ENCODE measurements at places on chromosomes 12 and 14. TPM values are rescaled to one million over a fixed set of nuclear protein-coding genes. Genes with fewer than 3 reads are reported as not detected.
A peak's percentile ranks its signal among the peaks of the same experiment; 100 is the strongest.

The WDR89 gene
- 27.2 TPM for total RNA-seq

The SLCO1C1 gene
- not detected for total RNA-seq

- no peak overlapping the region for H3K27ac ChIP-seq
- peaks cover 24% of the 10 kb centered on the region for H3K4me1 ChIP-seq
- DNase-seq: no peak
These were observed 76.7 kb downstream of the SRGAP1 start for GRCh38 chr12:63921157-63921556.

The CIDEB gene
- 6.1 TPM for total RNA-seq

GRCh38 chr12:46221255-46222128 is 47.4 kb downstream of the SLC38A1 start:
- DNase-seq: no peak
- no peak overlapping the region for H3K4me3 ChIP-seq
- H3K36me3 ChIP-seq: peaks cover 52% of the 10 kb centered on the region
- H3K27me3 ChIP-seq: no peaks in the 10 kb centered on the region
- peaks cover 54% of the 10 kb centered on the region for H3K4me1 ChIP-seq
- peak overlapping the region; percentile 85 for H3K27ac ChIP-seq

GRCh38 chr14:26935733-26936132 is 337.9 kb upstream of the NOVA1 start:
- no peak for DNase-seq
- H3K36me3 ChIP-seq: peaks cover 30% of the 10 kb centered on the region
- no peaks in the 10 kb centered on the region for H3K27me3 ChIP-seq
- H3K27ac ChIP-seq: no peak overlapping the region

DNA sequence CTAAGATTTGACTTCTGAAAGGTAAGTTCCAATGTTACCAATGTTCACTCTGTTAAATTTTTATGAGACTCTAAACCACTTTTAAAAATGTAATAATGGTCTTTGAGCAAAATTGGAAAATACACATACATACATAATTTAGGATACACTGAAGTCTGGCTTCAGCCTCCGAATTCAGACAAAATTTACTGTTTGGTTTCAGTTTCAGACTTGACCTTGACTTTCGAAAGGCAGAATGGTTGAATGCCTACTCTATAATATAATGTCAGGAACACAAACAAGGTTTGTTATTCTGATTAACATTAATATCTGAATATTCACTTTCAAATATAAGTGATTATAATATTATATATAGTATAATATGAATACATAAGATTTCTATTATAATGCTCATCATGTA is 74.1 kb upstream of the KRAS start:
- no peaks in the 10 kb centered on the region for H3K36me3 ChIP-seq
- no peaks in the 10 kb centered on the region for H3K27me3 ChIP-seq
- H3K4me1 ChIP-seq: peaks cover 23% of the 10 kb centered on the region
- no peak for DNase-seq

The KRT2 gene
- total RNA-seq: not detected

The RPL10L gene
- not detected for total RNA-seq

The CLEC1A gene
- not detected for total RNA-seq

The KCNC2 gene
- not detected for total RNA-seq

DNA sequence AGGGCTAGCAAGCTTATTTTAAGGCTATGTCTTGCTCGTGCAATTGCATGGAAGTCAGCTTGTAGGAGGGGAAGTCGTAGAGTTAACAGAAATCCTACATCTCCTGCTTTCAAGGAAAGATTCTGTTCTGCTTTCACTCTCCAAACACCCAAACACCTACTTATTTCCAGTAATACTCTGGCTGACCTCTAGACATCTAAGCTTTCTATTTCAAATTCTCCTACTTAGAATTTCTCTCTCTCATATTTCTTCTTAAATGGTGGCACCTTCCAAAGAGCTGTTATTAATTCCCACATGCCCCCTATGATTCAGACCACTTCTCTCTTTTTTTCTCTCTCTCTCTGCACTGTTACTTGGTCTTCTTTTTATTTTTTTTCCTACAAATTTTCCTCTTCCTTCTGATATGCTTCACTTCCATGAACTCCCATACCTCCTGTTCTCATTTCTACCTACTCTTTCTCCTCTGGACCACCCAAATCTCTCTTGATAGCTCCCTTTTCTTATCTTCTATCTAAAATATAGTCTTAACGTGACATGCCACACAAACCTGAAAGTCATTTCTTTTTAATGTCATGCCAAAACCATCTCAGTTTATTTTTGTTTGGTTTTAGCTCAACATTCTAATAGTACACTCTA is 90.8 kb downstream of the RPS6KA5 start:
- no peak for DNase-seq
- 0 out of 2 replicates have a peak, but pooled peaks cover 2% of the 10 kb centered on the region for H3K36me3 ChIP-seq
- no peak overlapping the region for H3K4me3 ChIP-seq
- H3K4me1 ChIP-seq: no peaks in the 10 kb centered on the region

DNA sequence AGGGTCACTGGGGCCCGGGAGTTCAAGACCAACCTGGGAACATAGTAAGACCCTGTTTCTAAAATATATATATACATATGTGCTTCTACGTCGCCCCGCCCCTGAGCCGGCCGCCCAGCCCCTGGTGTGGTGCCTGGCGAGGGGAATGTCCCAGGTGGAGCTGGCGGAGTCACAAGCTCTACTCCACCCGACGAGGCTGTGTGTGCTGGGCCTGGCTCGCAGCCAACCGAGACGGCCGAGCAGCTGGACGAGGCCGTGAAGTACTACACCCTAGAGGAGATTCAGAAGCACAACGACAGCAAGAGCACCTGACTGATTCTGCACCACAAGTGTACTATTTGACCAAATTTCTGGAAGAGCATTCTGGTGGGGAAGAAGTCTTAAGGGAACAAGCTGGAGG is 22.1 kb upstream of the ITPK1 start:
- no peaks in the 10 kb centered on the region for H3K27me3 ChIP-seq
- H3K27ac ChIP-seq: no peak overlapping the region
- peak; percentile 35 for DNase-seq
- H3K36me3 ChIP-seq: no peaks in the 10 kb centered on the region
- H3K4me1 ChIP-seq: peaks cover 7% of the 10 kb centered on the region
- no peak overlapping the region for H3K4me3 ChIP-seq

The MGAT2 gene
- total RNA-seq: 25.2 TPM

The KCNH3 gene
- total RNA-seq: 0.44 TPM

DNA sequence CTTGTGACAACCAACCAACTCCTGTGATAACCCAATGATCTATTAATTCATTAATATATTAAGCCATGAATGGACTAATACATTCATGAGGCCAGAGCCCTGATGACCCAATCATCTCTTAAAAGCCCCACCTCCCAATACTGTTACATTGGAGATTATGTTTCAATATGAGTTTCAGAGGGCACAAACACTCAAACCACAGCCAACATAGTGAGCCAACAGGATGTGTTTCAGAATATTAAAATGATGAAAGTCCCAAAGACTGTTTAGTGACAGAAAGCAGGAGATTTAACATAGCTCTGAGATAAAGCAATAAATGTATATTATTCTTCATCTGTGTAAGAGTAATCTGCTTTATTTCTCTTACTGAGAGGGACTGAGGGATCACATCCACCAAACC is 71.7 kb downstream of the PTPRO start:
- no peaks in the 10 kb centered on the region for H3K27me3 ChIP-seq
- peaks cover 17% of the 10 kb centered on the region for H3K4me1 ChIP-seq
- no peaks in the 10 kb centered on the region for H3K36me3 ChIP-seq
- H3K4me3 ChIP-seq: no peak overlapping the region
- H3K27ac ChIP-seq: no peak overlapping the region
- no peak for DNase-seq

DNA sequence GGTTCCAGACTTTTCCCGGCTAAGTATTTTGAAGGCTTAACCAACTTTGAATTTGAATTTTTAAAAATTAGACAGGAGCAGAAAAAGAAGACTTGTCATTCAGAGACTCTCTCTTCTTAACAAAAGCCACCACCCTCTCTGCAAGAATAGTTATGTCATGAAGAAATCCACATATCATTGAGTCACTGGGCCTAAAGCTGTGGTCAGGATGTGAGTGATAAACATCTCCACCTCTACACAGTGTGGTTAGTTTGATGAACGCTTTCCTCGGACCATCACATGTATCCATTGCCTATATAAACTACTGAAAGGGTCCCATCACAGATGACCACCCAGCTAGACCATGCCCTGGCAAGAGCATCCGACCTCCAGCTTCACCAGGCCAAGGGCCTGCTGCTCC is 226.1 kb downstream of the KSR2 start:
- H3K27me3 ChIP-seq: no peaks in the 10 kb centered on the region
- no peaks in the 10 kb centered on the region for H3K36me3 ChIP-seq
- H3K4me3 ChIP-seq: no peak overlapping the region
- no peak overlapping the region for H3K27ac ChIP-seq
- peaks cover 5% of the 10 kb centered on the region for H3K4me1 ChIP-seq

DNA sequence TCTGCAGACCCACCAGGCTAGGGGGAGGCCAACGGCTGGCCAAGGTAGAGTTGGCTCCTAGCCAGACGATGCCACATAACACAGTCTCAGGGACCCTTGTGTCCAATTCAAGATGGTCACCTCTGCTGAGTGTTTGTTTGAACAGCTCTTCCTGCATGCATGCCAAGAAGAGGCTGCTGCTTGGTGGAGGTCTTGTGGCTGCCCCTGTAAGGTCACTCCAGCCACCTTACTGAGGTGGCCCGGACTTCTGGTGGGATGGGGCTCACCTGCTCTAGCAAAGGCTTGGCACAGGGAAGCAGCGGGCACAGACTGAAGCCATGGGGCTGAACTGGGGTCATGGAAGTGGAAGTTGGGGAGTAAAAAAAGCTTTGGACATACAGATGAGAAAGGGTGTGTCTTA is 210.3 kb downstream of the GLT1D1 start:
- H3K4me1 ChIP-seq: no peaks in the 10 kb centered on the region
- no peak overlapping the region for H3K27ac ChIP-seq
- no peak overlapping the region for H3K4me3 ChIP-seq

DNA sequence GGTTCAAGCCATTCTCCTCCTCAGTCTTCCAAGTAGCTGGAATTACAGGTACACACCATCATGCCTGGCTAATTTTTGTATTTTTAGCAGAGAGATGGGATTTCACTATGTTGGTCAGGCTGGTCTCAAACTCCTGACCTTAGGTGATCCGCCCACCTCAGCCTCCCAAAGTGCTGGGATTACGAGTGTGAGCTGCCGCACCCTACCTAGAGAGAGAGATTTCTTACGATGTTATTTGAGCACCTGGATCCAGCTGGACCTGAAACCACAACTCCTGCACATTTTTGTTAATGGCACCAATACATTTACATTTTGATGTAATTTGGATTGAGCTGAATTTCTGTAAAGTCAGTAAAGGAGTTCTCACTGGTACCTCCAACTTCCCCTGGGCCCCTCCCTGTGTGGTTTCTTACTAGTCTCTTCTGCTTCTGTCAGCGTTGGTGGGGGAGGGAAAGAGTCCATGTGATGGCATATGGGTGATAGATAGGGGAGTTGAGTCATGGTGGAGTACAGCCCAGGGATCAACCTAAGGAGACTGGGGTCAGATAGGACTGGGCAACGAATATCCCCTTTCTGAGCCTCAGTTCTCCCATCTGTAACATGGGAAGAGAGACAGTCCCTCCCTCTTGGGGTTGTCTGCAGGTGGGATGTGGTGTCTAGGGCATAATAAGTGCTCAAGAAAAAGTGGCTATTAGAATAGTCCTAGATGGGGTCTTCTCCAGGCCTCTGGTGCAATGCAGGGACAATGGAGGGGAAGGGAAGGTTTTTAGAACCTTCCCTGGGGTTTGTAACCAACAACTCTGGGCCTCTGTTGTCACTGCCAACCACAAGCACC is 83.3 kb upstream of the MED13L start:
- no peaks in the 10 kb centered on the region for H3K27me3 ChIP-seq
- DNase-seq: no peak
- H3K27ac ChIP-seq: no peak overlapping the region
- peaks cover 27% of the 10 kb centered on the region for H3K4me1 ChIP-seq
- H3K4me3 ChIP-seq: no peak overlapping the region
- no peaks in the 10 kb centered on the region for H3K36me3 ChIP-seq

The ESR2 gene
- total RNA-seq: 0.50 TPM

DNA sequence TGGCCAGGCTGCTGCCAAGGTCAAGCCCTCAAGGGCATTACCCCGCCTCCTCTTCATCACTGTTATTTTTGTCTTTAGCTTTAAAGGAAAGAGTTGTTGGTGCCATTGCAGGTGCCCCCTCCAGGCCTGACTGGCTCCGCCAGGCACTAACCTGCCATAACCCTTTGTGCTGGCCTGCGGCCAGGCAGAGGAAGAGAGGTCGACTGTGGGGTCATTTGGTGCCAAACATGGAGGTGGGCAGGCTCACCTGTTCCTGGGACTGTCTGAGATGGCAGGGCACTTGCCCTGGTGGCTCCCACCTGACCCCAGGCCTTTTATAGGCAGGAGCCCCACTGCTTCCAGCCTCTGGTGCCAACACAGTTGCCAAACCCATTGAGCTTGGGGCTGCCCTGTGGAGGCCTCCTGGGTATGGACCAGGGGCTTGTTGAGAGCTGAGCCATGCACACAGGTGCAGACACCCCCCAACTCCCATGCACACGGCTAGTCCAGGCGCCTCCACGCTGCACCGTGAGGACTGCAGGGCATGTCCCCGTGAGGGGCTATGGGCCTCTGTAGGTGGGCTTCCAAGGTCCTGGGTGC is 29.4 kb upstream of the PLD4 start:
- no peaks in the 10 kb centered on the region for H3K27me3 ChIP-seq
- no peak overlapping the region for H3K27ac ChIP-seq
- no peaks in the 10 kb centered on the region for H3K36me3 ChIP-seq
- no peak overlapping the region for H3K4me3 ChIP-seq

- H3K27ac ChIP-seq: no peak overlapping the region
- H3K36me3 ChIP-seq: no peaks in the 10 kb centered on the region
- H3K4me1 ChIP-seq: peaks cover 11% of the 10 kb centered on the region
- no peaks in the 10 kb centered on the region for H3K27me3 ChIP-seq
- no peak overlapping the region for H3K4me3 ChIP-seq
These were observed 33.9 kb upstream of the PPM1A start for GRCh38 chr14:60215127-60215444.

DNA sequence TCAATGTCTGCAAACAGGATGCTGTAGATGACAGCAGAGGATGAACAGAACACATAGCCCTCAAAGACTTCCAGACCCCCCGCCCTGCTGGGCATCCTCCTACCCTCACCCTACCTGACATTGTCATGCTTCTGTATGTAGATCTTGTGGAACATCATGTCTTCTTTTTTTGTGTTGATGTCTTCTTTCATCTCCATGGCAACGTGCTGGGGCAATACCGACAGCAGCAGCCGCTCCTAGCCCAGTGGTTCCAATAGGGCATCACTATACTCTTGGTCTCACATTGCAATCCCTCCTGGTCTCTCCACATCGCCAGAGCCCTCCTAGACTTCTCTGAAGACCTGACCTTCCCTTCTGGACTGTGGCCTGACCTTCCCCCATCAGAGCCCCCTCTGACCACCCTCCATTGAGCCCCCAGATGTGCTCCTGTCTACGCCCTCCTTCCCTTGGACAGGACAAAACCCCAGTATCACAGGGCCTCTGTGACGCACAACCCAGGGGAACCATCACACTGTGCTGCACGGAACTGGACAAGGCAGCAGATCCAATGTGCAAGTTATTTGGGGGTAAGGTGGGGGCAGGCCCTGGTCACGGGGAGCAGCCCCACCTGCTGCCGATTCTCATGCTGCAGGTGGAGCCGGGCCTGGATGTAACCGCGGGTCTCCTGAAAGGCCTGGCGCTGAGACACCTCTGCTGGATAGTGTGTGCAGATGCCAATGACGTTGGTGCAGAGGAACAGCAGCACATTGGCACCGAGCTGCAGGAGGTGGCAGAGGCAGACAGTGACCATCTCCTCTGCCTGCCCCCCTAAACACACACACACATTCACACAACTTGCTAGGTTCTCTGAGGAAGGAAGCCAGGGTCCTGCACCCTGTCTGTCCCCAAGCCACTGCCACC is 11.1 kb downstream of the ADCY6 start:
- H3K36me3 ChIP-seq: 0 out of 2 replicates have a peak, but pooled peaks cover 3% of the 10 kb centered on the region
- DNase-seq: no peak
- peaks cover 15% of the 10 kb centered on the region for H3K4me1 ChIP-seq
- no peaks in the 10 kb centered on the region for H3K27me3 ChIP-seq
- H3K27ac ChIP-seq: peak overlapping the region; percentile 69

GRCh38 chr12:97223419-97223818 is 239.2 kb upstream of the RMST start:
- no peak overlapping the region for H3K27ac ChIP-seq
- no peak for DNase-seq
- H3K4me3 ChIP-seq: no peak overlapping the region
